ENCODE measurements at places on chromosomes 1 and 21.
A peak's percentile ranks its signal among the peaks of the same experiment; 100 is the strongest.

- DNase-seq, result no peak
Observed at GRCh38 chr21:15804247-15805005, 74.6 kb downstream of the USP25 start.

DNA sequence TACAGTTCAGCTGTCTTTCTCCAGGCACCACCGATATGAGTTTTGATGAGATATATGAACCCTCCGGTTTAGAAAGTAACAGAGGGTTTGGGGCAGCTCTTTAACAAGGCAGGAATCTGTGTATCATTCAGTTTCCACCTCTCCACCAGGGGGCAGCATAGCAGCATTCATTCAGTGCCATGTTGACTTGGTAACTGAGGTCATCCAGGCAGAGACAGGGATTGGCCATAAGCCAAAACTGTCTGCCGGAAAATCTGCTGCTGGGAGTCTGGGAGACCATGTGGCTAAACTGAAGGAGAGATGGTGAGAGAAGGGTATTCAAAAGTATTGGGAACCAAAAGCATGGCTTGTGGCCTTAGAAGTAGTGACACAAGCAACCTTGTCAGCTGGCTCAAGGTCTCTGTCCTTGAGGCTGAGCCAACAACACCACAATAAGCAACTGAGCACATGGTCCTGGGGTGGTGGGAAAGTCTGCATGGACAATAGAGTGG, 98.5 kb downstream of the LMX1A start:
- DNase-seq, result peak; percentile 77

DNA sequence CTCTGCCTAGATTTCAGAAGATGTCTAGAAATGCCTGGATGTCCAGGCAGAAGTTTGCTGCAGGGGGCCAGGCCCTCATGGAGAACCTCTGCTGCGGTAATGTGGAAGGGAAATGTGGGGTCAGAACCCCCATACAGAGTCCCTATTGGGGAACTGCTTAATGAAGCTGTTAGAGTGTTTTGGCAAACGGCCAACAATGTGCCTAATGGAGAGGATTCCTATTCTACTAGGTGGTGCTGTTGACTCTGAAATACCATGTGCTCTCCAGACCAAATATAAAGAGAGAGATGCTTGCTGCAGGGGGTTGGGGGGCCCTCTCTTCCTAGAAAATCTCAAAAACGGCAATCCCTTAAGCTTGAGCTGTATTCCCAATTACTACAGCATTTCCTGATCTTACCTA, 57.1 kb upstream of the DR1 start:
- DNase-seq, result peak; percentile 23

- DNase-seq, result peak; percentile 20
Observed at GRCh38 chr21:36765229-36765628, 66.3 kb downstream of the SIM2 start.

- DNase-seq, result peak; percentile 64
Observed at GRCh38 chr1:31373056-31373896, at the start of gene FABP3. TSS of gene FABP3 (minus strand) at chr1:31373076. CDS start at chr1:31373014, 62 bp downstream.

DNA sequence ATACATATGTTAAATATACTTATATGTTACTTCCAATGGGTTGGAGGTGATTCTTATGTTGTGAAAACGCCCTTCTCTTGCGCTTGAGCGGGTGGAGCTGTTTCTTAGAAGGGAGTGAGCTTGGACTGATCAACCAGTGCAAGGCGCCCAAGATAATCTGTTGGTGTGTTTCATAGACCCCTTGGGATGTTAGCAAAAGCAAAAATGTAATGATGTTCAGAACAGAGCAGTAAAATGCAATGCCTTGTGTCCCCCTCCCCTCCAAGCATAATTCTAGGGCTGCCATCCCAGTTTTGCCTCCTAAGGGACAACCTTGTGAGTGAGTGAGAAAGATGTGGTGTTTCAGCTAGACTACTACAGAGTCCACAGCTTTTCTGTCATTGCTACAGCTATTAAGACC, 6.2 kb upstream of the CD34 start:
- DNase-seq, result no peak

DNA sequence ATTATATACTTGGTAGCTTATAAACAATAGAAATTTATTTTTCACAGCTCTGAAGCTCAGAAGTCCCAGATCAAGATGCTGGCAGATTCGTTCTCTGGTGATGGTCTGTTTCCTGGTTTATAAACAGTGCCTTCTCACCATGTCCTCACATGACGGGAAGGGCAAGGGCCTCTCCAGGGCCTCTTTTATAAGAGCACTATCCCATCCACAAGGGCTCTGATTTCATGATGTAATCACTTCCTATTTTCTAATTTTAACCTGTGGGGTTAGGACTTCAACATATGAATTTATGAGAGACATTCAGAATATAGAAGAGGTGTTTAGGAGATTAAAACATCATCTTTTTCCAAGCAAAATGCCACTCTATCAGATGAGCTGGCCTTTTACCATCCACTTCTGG, 32.1 kb upstream of the PLPPR4 start:
- no peak for DNase-seq

DNA sequence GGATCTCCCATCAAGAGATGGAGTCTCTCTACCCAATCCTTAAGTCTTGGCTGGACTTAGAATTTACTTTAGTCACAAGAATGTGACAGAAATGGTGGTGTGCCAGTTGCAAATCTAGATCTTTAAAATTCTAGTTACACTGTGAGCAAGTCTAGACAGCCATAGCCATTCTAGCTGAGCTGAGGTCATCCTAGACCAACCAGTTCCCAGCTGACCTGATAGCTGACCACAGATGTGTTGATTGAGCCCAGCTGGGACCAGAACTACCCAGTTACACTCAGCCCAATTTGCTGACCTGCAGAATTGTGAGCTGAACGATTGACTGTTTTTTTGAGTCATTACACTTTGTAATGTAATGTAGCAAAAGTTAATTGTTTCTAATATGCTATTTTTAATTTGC, 251.8 kb downstream of the ADGRL2 start:
- no peak for DNase-seq

GRCh38 chr21:37711836-37712568, 204.3 kb downstream of the KCNJ6 start:
- peak; percentile 71 for DNase-seq

- DNase-seq, result no peak
Observed at GRCh38 chr1:226657895-226658545, 81.1 kb downstream of the ITPKB start.

GRCh38 chr1:232754930-232755329, 50.3 kb upstream of the MAP10 start:
- DNase-seq, result no peak

GRCh38 chr1:41024953-41025352, 3.4 kb upstream of the SLFNL1 start:
- no peak for DNase-seq

DNA sequence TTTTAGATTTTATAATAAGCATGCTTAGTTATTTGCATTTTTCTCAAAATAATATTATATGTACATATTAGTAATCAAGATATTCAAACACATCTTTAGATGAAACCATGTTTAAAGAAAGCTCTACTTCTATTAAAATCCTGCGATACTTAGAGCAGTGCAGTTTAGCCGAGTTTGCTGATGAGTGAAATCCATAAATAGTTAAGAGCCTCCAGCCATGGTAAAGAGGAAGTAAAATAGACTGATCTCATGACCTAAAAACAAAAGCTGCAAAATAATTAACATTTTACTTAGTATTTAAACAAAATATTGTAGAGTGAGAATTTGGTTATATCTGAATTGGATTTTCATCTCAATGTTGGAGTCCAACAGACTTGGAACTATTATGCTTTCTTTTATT, 147.4 kb upstream of the NRIP1 start:
- no peak for DNase-seq

GRCh38 chr1:222557148-222557547, 9.2 kb upstream of the HHIPL2 start:
- peak; percentile 47 for DNase-seq

GRCh38 chr1:206710460-206710823, 25.7 kb downstream of the MAPKAPK2 start:
- no peak for DNase-seq

GRCh38 chr1:236123563-236123962, 18.8 kb upstream of the GPR137B start:
- DNase-seq, result no peak

DNA sequence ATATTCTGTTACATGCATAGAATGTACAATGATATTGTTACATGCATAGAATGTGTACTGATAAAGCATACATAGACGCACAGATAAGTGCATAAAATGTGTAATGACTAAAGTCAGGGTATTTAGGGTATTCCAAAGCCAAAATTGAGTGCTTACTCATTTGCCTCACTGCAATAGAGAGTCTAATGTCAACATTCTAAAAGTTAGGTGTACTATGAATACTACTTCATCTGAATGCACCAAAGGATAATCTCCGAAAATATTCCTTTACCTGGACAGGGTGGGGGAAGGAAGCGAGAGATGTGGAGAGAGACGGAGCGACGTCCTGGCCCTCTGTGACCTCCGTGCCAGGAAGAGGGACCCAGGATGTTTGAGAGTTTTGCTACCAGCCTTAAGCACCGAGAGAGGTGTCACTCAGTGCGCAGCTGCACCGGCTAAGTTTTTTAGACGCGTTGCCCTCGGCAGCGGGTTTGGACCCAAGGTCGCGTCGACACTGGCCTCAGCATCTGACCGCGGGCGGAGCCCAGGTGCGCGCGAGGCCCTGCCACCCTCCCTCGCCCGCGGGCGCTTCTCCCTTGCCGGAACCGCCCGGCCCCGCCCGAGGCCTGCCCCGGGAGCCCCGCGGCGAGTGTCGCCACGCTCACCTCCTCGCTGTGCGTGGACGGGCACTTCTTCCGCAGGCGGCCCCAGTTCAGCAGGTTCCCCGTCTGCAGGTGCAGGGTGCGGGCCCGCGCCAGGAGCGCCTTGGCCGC, 660 bp downstream of the GCLM start:
- DNase-seq, result no peak

DNA sequence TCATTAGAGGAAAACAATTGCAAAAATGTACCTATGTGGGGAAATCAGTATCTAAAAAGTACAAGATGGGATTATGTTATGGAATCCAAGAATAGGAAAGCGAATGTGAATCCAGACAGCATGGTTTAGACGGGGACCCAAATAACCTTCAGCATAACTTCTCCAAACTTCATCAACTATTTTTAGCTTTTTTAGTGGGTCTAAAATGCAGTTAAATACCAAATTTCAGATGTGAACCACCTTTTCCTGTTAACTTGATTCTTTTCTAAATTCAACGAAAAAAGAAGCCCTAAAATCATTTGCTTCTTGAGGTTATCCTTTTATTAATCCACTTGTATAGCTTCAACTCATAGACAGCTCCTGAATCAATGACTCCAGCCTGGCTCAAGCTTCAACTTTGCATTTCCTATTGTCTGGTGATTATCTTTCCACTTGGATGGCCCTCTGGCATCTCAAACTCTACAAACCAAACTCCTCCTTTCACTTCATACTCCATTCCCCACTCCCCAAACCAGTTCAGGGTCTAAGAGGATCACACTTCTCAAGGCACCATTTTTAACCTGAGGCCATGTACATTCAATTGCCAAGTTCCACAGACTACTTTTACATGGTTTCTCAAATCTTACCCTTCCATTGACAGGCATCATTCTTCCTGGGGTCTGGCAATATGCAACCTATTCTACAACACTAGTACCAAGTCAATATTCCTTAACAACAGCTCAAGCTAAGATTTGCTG, 7.4 kb downstream of the ERRFI1 start:
- peak; percentile 28 for DNase-seq

DNA sequence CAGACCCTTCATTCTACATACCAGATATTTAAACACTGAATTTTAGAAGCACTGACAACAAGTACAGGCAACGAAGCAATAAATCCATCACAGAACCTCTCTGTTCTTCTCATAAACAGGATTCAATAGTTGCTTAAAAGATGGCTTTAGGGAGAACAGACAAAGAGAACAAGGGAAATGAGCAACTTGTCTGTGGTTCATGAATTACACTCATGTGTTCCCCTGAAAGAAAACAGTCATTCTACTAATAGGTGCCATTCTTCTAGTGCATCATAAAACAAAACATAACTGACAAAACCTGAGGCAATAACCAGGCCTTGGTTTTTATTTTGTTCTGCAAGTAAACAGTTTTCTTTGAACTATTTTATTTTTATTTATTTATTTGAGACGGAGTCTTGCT, 6.8 kb downstream of the GNL2 start:
- DNase-seq, result no peak

DNA sequence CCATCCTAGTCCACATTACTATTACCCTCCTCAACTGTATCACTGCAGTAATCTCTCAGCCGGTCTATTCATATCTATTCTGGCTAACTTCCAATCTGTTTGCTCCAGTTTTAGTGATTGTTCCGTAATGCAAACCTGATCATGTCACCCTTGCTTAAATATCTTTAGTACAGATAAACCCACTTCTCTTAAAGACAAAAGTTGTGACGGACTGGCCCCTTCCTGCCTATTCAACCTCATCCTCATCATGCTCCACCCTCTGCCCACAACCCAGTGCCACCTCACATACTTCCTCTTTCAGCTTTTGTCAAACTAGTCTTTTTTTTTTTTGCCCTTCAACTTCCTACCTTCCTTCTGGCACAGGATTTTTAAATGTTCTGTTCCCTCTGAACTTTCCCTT, 2.8 kb upstream of the C1orf162 start:
- no peak for DNase-seq
